ENCODE measurements at places on chromosomes 12 and 14.

GRCh38 chr14:76268047-76268431 is 107.9 kb upstream of the ESRRB start:
- DNase-seq = no peak

- peak; percentile 94 for DNase-seq
Measured at GRCh38 chr12:6965026-6965661, 5.3 kb downstream of the PHB2 start.

DNA sequence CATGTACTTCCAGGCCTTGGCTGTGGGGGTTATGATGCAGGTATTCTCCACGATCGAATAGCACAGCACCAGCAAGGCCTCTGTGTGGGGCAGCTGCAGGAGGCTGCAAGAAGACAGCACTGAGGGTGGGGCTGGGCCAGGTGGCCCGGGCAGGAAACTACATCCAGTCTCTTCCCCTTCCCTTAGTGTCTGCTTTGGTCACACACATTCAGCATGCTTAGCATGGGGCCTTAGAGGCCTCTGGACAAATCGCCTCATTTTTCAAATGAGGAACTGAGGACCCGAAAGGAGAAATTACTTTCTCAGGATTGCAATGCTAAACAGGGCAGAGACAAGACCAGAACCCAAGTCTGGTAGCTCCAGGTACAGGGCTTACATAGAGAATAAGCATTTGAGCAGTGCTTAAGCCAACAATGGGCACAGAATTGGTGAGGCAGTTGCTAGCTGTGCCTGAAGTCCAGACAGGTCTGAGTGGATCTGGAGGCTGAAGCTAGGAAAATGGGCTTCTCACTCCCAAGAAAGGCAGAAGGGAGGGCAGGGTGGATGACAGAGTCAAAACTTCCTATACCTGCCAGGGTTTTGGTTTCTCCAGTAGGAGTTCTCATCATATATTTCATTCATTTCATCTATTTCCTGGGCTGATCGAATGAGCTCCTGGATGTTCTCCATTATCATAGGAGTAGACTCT is 3.5 kb downstream of the ACRBP start:
- DNase-seq = peak; percentile 61

GRCh38 chr12:116074686-116075085 is 202.8 kb downstream of the MED13L start:
- DNase-seq = no peak

DNA sequence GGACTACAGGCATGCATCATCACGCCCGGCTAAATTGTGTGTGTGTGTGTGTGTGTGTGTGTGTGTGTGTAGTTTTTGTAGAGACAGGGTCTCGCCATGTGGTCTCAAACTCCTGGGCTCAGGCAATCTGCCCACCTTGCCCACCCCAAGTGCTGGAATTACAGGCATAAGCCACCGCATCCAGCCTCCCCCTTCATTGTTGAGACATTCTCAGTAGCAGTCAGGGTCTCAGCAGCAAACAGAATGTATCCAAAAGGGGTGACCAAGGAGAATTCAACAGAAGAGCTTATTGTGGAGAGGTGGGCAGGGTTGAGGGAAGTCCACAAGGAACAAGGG is 37.3 kb upstream of the PLEKHG6 start:
- no peak for DNase-seq

GRCh38 chr12:64713376-64713775 is 45.8 kb downstream of the GNS start:
- no peak for DNase-seq

GRCh38 chr14:44029933-44030332 is 477.1 kb downstream of the FSCB start:
- DNase-seq = no peak

- DNase-seq = no peak
Measured at GRCh38 chr14:92584220-92584619, 70.6 kb downstream of the RIN3 start.

- no peak for DNase-seq
Measured at GRCh38 chr12:85423947-85424346, 143.9 kb downstream of the ALX1 start.

DNA sequence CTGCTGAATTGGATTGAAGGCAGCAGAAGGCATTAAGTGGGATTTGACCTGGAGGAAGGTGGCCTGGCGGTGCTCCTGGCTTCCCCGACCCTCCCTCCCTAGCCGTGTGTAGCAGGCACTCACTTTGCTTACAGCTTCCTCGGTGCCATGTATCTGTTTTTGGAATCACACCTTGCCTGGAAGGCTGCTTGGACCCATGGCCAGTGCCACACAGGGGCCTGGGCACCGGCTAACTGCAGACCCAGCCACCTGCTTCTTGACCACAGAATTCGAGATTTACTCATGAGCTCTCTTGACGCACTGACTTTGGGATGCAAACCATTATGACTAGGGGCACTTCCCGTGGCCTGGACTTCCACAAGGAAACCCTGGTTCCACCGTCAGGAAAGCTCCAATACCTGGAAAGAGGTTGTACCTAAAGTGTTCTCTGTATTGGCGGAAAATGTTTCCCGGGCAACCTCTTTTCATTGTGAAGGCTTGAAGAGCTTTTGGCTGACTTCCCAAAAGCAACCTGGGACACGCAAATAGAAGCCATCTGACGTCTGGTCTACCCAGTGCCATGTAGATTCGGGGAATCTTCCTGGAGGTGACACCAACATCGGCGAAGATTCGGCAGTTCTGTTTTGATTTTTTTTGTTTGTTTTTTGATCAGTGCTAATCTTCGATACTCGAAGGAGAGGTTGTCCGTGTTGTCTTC is 125.6 kb upstream of the RTL1 start:
- no peak for DNase-seq

GRCh38 chr12:108390495-108391203 is 51.5 kb upstream of the CMKLR1 start:
- no peak for DNase-seq

GRCh38 chr14:76810525-76810924 is 2.2 kb downstream of the ANGEL1 start:
- DNase-seq = no peak

DNA sequence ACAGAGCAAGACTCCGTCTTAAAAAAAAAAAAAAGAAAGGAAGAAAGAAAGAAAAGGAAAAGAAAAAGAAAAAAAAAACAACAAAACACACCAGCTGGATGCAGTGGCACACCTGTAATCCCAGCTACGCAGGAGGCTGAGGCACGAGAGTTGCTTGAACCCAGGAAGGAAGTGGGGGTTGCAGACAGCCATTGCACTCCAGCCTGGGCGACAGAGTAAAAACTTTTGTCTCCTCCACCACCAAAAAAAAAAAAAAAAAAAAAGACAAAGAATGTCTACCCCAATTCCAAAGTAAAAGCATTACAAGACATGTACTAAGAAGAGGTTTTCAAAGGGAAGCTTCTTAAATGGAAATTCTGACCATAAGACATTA is 53.4 kb downstream of the HNRNPC start:
- DNase-seq = no peak
